ENCODE measurements at places on chromosomes 3 and 15.

DNA sequence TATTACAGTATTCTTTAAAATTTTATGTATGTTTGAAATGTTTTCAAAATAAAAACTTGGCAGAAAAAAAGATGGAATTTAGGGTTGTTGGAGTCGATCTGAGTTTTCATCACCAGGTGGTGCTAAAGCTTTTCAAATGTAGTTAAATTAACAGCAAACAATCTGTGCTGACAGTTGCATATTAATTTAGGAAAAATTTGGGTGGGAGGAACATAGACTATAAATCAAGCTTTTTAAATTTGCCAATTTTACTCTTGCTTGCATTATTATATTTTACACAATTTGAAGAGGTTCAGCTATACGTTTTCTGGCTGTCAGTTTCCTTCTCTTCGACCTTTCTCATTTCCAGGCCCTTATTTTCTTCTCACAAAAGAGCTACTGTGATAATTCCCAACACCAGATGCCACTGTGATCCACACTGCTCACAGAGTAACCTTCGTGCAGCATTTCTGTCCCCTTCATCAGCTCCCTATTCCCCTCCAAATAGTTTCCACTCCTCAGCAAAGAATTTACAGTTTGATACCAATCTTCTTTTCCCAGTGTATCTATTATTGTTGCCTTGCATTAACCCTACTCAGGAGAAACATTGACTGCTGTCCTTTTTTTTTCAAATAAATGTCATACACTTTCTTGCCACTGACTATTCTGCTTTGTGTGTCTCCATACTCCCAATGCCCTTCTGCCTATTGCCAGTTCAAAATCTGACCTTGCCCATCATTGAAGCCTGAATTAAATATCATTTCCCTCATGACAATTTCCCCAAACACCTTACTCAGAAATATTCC, 53.4 kb upstream of the EIF5A2 start:
- peak; percentile 16 for DNase-seq

- DNase-seq: peak; percentile 13
These were observed 36.1 kb downstream of the TYRO3 start for GRCh38 chr15:41594801-41595746.

- no peak for DNase-seq
These were observed 33.1 kb downstream of the PTX3 start for GRCh38 chr3:157469561-157470294.

GRCh38 chr15:82848241-82848993, 39.0 kb downstream of the WHAMM start:
- DNase-seq: no peak

GRCh38 chr3:112671930-112672715, 31.2 kb upstream of the CCDC80 start:
- peak; percentile 64 for DNase-seq

DNA sequence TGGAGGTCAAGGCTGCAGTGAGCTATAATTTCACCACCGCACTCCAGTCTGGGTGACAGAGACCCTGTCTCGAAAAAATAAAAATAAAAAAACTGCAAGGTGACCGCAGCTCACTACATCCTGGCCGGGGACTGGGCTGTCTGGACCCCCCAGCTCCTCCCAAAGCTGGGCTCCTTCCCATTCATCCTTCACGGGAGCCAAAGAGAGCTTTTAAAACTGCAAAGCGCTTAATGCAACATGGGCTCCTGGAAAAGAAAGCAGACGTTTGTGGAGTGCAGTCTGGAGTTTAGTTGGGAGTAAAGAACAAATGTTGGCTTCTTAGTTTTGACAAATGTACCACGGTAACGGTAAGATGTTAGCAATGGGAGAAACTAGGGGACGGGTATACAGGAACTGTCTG, 12.1 kb downstream of the PLXND1 start:
- DNase-seq: no peak

DNA sequence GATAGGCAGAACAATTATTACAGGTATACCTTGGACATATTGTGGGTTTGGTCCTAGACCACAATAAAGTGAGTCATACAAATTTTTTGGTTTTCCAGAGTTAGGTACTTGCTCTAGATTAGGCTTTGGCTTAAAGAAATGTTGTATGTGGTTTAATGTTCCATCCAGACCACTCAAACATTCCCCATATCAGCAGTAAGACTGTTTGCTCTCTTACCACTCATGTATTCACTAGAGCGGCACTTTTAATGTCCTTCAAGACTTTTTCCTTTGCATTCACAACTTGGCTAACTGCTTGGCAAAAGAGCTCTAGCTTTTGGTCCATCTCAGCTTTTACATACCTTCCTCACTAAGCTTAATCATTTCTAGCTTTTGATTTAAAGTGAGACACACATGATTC, 250.5 kb upstream of the SETMAR start:
- no peak for DNase-seq

GRCh38 chr15:55627730-55628368, 39.7 kb upstream of the PYGO1 start:
- DNase-seq: peak; percentile 90

GRCh38 chr3:93961026-93961425, 12.7 kb downstream of the PROS1 start:
- no peak for DNase-seq

DNA sequence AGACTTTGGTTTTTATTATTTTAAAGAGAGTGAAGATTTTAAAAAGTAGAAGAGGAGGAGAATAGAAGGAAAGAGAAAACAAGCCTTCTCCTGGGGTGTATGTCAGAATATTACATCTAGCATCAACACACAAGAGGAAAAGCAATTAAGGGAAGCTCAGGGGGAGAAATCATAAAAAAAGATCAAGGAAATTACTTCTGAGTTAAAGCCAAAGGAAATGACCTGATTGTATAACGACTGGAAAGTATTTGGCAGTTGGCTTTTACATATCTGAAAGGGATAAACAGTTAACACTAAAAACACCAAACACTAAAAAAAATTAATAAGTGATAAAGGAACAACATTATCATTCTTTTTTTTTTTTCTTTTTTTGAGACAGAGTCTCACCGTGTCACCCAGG, 58.4 kb downstream of the CPNE4 start:
- DNase-seq: no peak

GRCh38 chr3:2090095-2090911, 8.4 kb upstream of the CNTN4 start:
- no peak for DNase-seq

- no peak for DNase-seq
These were observed 129.9 kb upstream of the HES1 start for GRCh38 chr3:194005930-194006501.

- DNase-seq: no peak
These were observed 5.2 kb upstream of the SPINK8 start for GRCh38 chr3:48338635-48339034.

DNA sequence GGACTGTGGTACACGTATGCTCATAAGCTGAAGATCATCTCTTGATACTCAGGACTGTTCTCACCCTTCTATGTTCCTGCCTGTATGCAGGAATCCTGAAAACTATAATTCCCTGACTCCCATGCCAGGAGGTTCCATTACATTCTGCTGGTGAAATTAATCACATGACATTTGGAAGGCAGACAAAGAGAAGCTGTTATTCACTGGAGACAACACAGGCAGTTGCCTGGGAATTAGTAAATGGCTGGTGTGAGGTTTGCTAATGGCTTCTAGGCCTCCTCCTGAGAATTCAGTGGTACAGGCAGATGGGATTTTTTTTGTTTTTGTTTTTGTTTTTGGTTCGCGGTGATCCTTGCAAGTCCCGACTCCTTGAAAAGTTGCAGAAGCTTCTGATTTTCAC, 91.4 kb downstream of the CTNNB1 start:
- DNase-seq: no peak

- no peak for DNase-seq
These were observed 27.4 kb downstream of the SCG5 start for GRCh38 chr15:32668942-32669341.

- DNase-seq: no peak
These were observed 41.7 kb downstream of the FAM174B start for GRCh38 chr15:92613841-92614240.

- DNase-seq: no peak
These were observed 22.3 kb upstream of the TRIM59 start for GRCh38 chr3:160471892-160472291.

DNA sequence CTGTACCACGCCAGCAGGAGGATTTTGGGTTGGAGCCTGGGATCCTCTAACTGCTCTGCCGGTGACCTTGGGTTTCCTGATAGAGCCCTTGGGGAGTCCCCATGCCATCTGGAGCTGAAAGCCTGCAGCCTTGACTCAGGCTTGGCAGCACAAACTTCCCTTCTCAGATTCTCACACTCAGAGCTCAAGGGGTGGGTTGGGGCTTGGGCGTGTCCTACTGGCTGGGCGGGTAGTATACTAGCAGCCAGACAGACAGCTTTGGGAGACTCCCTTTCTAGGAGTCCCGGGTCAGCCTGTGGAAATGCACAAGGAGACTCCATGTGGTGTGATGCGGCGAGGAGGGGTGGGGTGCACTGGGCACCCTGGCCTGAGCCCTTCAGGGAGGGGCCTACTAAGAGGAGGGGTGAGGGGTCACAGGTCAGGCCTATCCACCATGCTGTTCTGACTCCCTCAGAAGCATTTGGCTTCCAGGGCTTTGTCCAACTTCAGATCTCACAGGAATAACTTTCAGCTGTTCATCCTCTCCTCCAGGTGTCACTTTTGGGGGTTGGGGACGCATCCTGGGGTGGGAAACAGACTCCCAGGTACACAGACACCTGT, 21.6 kb upstream of the PLXNA1 start:
- peak; percentile 24 for DNase-seq

DNA sequence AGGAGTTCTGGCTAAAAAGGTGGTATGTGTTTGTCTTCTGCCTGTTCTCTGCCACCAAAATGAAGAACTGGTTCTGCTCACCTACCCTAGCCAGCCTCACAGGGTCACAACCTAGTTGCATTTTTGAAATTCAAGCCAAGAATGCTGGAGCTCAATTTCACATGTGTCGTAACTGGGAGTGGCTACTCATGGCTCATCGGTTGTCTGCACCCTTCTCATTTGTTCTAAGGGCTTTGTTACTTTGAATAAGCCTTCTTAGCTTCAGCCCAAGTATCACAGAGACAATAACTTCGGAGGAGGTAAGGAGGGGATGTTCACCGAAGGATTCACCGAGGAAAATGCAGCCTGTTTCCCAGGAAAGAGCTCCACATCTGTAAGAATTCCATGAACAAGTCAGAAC, 134.3 kb upstream of the RARB start:
- DNase-seq: peak; percentile 96

DNA sequence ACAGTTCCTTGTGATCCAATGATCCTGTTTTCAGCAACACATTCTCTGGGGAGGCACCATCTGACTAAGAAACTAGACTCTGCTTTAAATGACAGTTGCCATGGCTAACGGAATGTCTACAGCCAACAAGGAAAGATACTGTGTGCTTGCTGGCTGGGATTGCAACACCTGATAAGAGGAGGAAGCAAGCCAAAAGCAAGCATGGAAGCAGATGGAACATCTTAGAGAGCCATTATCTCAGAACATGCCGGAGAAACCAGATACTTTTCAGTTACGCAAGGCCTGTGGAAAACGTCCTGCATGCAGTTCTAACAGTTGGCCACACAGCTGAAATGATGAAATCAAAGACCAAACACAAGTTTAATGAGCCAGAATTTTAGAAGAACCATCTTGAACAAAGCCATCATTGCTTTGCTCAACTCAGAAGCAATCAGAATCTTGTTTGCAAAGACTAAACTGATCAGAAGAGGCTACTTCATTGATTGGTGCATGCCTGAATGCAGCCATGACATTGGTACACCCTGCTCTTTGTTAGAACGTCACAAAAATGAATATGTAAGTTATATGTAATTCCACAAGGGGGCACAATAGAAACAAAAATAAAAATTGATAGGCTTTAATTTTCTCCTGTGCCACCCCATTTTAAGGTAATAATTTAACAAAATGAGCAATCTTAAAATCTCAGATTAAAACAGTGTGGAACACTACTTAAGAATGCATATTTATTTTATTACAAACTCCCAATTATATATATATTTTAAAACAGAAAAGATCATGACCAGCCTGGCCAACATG, 50.8 kb downstream of the GXYLT2 start:
- DNase-seq: peak; percentile 90

GRCh38 chr3:98497381-98497780, at the start of gene OR5K2:
TSS of gene OR5K2 (plus strand) at chr3:98497681. CDS start at chr3:98497681, 0 bp downstream.
- no peak for DNase-seq

DNA sequence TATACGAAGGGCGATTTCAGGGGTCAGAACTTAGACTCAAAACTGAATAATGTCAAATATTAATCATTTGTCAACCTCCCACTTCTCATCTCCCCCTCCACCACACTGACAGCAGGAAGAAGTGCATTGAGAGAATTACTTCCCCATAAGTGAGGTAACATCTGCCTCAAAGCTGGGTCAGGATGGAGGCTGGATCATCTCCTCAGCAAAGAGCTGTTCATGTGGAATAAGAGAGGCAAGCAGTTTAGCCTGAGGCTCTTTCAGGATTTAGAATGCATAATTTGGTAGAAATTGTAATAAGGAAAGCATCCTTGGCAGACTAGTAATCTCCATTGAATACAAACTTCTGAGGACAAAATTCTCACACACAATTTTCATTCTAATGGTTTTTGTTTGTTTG, 512.1 kb downstream of the ROBO1 start:
- no peak for DNase-seq

DNA sequence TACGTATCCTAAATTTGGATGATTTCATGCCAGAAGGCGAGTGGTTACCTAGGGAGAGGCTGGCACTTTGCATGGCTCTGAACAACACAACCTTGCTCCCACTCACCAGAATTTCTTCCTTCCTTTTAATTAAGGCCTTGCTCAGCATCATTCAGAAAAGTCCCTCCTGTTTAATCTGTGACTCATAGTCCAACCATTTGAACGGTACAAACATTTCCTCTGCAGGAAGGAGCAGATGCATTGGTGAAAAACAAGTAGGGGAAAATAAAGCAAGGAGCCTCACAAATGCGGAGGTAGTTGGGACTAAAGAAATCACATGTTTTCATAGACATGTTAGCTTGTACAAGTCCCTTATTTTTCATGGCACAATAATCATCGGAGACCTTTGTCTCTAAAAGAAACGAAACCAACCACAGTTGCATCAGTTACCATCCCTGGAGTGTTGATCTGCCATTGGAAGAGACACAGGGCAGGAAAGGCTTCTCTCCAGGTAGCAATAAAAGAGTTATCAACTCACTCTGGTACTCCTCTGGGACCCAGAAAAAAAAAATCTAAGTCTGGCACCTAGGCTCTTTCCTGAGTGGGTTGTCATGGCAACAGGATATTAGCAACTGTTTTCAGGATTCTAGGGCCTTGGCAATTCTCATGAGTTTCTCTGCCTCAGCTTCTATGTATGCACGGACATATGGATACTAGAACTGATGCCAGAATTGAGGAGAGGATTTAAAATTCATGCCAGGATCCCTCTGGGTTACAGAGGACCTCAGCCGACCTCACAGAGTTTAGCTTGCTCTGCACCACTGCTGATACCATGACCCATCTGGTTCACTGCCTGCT, 255.4 kb upstream of the ARPP21 start:
- DNase-seq: no peak

GRCh38 chr3:124269619-124270018, 277.7 kb upstream of the ROPN1 start:
- DNase-seq: no peak

DNA sequence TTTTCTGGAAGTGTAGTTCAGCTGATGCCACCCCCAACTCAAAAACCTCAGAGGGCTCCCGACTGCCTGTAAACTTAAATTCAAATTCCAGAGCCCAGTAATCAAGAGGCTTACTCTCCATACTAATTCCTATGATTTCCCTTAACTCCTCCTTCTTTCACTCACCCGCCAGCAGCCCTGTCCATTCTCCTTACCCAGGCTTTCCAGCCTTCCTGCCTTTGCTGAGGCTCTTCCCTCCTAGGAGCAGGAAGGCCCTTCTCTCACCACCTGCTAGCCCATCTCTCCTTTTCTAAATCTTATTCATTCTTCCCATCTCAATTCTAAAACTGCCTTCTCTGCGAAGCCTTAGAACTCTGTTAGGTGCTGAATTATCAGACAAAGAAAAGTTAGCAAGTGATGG, 30.4 kb downstream of the RORA start:
- DNase-seq: no peak
